ENCODE measurements at places on chromosomes 6 and 20. TPM values are rescaled to one million over a fixed set of nuclear protein-coding genes. Genes with fewer than 3 reads are reported as not detected.

DNA sequence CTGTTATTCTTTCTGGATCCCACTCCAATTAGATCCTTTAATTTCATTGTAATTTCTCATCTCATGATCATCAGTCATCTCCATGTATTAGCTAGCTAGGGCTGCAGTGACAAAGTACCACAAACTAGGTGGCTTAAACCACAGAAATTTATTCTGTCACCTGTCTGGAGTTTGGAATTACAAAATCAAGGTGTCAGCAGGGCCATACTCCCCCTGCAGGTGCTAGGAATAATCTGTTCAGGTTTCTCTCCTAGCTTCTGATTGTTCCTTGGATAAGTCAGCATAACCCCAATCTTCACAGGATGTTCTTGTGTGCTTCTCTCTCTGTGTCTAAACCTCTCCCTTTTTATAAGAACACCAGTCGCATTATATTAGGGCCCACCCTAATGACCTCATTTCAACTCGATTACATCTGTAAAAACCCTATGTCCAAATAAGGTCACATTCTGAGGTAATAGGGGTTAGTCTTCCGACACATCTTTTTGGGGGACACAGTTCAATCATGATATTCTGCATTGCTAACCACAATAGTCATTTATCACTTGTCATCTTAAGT lies 40.5 kb downstream of the BEND6 start:
- no peak for DNase-seq

PI16 gene
- total RNA-seq: 14.5 TPM

DNA sequence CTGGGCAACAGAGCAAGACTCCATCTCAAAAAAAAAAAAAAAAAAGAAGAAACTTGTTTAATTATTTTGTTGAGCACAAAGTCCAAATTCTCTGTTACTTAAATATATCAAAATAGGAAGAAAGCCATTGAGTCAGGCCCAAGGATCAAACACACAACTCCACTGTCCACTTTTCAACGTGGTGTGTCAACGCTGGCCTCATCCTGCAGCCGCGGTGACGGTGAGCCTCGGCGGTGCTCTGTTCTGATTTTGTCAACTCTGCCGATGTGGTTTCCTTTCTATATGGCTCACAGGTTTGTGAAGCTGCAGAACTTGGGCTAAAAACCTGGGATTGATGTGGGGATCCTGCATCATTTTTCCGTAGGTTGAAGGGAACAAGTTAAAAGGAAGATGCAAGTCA lies 3.2 kb upstream of the SMOC2 start:
- no peak for DNase-seq

SGK1 gene
- 132 TPM for total RNA-seq

MUC21 gene
- not detected for total RNA-seq

GRCh38 chr6:84775751-84776150 lies 11.4 kb upstream of the TBX18 start:
- DNase-seq: no peak

ARG1 gene
- not detected for total RNA-seq

GRCh38 chr20:49446080-49446479 lies 36.4 kb downstream of the KCNB1 start:
- DNase-seq: no peak

Data from T-helper 17 cell (primary cell).